ENCODE measurements at places on chromosomes 2 and 18. TPM values are rescaled to one million over a fixed set of nuclear protein-coding genes. Genes with fewer than 3 reads are reported as not detected.

Gene SKOR2
- not detected for polyA plus RNA-seq

Gene IL36G
- not detected for polyA plus RNA-seq

Gene ALPG
- not detected for polyA plus RNA-seq

Gene SERPINB5
- not detected for polyA plus RNA-seq

Gene ASXL3
- polyA plus RNA-seq, result 0.03 TPM

Gene CREG2
- polyA plus RNA-seq, result 0.17 TPM

Gene STARD6
- polyA plus RNA-seq, result not detected

Gene NT5C1B
- not detected for polyA plus RNA-seq

Gene REG3A
- not detected for polyA plus RNA-seq

Gene EPAS1
- polyA plus RNA-seq, result 103 TPM

Gene SCN7A
- 0.39 TPM for polyA plus RNA-seq

Gene SERPINB7
- polyA plus RNA-seq, result 76.5 TPM

Gene PLGLB1
- polyA plus RNA-seq, result 0.19 TPM

Gene CRACDL
- not detected for polyA plus RNA-seq

Gene MOCOS
- polyA plus RNA-seq, result 1.1 TPM

Gene ADCYAP1
- polyA plus RNA-seq, result not detected

Gene RAD51AP2
- polyA plus RNA-seq, result not detected

Gene UNC80
- not detected for polyA plus RNA-seq

Gene RFTN2
- polyA plus RNA-seq, result 0.44 TPM
